Dorsolateral prefrontal cortex (tissue), 122 donors: ENCODE measurements at places on chromosomes 5 and 9.

- DNase-seq = no peak
Measured at GRCh38 chr5:143877196-143877595, 65.2 kb downstream of the HMHB1 start.

GRCh38 chr9:108636013-108636412, 219.8 kb downstream of the ACTL7B start:
- DNase-seq = no peak

GRCh38 chr5:98296426-98296825, 477.0 kb upstream of the RGMB start:
- DNase-seq = no peak

DNA sequence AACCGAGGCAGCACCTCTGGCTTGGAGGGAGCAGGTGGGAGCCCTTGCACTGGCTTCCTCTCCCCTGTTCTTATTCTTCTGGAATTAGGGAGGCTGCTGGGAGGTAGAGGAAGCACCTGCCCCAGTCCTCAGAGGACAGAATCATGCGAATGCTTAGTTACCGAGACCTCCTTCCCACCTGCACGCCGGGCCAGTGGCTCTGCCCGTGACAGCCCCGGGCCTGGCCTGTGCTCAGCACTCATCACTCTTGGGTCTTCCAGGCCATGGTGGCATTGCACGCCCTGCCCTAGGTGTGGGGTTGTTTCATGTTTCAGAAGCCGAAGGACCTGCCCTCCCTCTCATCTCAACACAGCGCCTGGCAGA, 45.3 kb upstream of the NKD2 start:
- no peak for DNase-seq

- no peak for DNase-seq
Measured at GRCh38 chr9:77807281-77807683, 159.2 kb upstream of the GNA14 start.

DNA sequence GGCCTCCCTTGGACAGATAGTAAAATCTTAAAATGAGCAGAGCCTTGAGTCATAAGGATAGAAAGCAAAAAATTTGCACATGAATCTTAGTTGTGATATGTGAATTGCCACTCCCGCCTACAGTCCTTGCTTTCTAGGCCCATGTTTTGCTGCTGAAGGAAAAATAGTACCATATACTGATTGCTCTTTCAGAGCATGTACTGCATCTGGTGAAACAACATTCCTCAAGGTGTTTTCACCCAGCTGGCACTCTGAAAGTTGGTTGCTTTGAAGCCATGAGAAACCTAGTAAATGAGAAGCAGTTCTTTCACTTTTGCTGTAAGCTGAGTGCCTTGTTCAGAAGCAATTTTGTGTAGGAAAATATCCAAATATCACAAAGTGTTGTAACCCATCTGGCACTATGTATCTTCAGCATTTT, 10.3 kb downstream of the CDC37L1 start:
- peak; percentile 32 for DNase-seq

DNA sequence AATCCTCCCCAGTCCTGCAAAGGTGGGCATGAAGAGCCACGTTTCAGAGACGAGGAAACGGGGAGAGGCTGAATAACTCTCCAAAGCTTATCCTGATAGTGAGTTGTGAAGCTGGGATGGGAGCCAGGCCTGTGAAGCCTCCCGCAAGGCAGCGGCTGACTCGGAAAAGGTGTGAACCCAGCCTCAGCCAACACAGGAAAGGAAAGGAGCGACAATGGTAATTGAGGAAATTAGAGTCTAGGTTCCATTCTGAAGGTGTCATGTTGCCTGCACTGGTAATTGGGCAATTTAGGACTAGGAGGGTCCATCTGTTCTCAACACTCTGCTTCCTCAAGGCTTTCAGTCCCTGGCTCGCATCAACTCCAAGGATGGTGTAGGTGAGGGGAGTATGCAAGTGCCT, 83.4 kb downstream of the LIFR start:
- DNase-seq = no peak

GRCh38 chr5:35233601-35234000, 3.3 kb upstream of the PRLR start:
- no peak for DNase-seq

DNA sequence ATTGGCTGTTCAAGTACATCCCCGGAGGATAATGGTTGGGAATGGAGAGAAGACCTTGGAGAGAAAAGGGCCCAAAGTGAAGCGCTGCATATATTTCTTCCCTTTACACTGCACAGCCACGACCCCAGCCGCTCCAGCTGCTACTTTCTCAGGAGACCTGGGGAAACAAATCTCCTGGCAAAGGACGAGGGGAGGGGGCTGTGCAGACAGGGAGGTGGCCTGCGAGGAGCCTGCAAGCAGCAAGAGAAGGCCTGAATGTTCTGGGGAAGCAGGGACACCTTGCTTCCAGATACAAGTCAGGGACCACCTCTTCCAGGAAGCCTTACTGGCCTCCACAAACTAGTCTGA, 739 bp upstream of the PDLIM4 start:
- DNase-seq = no peak

DNA sequence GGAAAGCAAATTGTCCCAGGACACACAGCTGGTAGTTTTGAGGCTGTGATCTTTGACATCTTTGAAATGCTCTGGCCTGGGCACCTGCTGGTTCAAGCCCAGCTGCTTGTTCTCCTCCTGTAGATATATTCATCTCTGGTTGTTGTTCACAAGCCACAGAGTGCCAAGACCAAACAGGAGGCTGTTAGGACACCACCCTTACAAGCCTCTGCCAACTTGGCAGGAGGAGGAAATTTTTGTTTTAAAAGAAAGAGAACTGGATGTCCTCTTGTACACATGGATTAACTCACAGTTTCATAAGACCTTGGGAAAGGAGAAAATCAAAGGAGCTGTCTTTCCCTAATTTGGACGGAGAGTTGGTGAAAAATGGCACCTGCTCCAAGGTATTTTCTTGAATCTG, 8.5 kb upstream of the ZFP62 start:
- DNase-seq = no peak

DNA sequence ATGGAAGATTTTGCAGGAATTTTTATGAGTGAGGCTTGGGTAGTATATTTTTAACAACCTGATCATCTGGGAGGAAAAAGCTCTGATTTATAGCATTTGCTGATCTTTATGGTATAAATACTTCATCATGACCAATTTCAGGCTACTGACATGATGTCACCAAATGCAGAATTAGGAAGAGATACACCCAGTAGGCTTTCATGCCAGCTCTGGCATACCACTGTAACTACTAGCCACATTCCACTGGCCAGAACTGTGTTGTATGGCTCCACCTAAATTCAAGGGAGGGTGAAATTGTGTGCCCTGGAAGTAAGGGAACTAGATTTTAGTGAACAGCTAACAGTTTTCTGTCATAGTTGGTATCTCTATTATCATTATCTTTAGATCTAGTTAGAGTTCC, 17.6 kb downstream of the AP3S1 start:
- no peak for DNase-seq

- no peak for DNase-seq
Measured at GRCh38 chr5:81838307-81838906, 87.5 kb upstream of the SSBP2 start.

GRCh38 chr9:113621980-113622379, 158.5 kb downstream of the RGS3 start:
- DNase-seq = no peak

GRCh38 chr5:85663708-85664031, 954.1 kb upstream of the COX7C start:
- DNase-seq = no peak
